Hypothalamus (tissue), 51 donors: ENCODE measurements at places on chromosomes 12 and 14.

- DNase-seq, result no peak
These were observed 271.8 kb downstream of the AEBP2 start for GRCh38 chr12:19710811-19711793.

DNA sequence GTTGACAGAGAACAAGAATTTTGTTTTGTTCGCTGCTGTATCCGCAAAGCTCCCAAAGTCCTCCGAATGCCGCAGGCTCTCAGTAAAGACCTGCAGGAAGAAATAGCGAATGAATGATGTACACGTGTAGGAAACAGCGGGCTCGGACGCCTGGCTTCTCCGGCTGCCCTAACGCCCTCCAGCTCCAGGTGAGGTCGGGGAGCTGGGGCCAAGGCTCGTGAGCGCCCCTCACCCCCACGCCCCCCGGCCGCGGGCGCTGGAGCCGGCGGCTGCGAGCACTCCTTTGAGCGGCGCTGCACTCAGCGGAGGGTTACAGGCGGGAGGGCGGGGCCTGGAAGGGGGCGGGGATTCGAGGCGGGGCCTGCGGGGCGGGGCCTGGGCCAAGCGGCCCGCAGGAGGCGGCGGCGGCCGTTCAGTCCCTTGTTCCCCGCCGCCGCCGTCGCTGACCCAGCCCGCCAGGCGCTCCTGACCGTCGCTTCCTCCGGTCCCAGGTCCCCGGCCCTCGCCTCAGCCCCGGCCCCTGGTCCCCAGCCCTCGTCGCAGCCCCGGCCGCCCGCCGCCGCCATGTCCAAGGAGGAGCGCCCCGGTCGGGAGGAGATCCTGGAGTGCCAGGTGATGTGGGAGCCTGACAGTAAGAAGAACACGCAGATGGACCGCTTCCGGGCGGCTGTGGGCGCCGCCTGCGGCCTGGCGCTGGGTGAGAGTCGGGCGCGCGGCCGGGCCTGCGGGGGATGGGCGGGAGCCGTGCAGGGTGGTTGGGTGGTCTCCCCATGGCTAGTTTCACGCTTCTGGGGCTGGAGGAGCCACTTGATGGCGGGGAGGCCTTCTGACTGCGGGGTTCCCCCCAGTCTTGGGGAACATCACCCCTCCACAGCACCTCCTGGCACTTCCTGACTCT, at the start of gene AACS:
Gene AACS (plus strand): TSS at position 415 of the 898 bp plus-strand sequence. CDS start 150 bp downstream, at position 565.
- DNase-seq, result peak; percentile 40

GRCh38 chr12:464484-465267, 4.9 kb downstream of the B4GALNT3 start:
- no peak for DNase-seq

GRCh38 chr12:1593174-1594005, 991 bp downstream of the FBXL14 start:
- no peak for DNase-seq

- DNase-seq, result no peak
These were observed 35.8 kb downstream of the CDKL1 start for GRCh38 chr14:50360851-50361250.
